ENCODE measurements at places on chromosomes 5 and 9.
A peak's percentile ranks its signal among the peaks of the same experiment; 100 is the strongest.

GRCh38 chr5:108813673-108814072 lies 66.0 kb downstream of the FER start:
- no peak overlapping the region for H3K4me3 ChIP-seq
- peaks cover 11% of the 10 kb centered on the region for H3K36me3 ChIP-seq
- no peak overlapping the region for H3K27ac ChIP-seq
- DNase-seq = no peak

GRCh38 chr5:131814990-131815389 lies 18.2 kb upstream of the FNIP1 start:
- peaks cover 9% of the 10 kb centered on the region for H3K4me1 ChIP-seq
- no peaks in the 10 kb centered on the region for H3K36me3 ChIP-seq
- no peak overlapping the region for H3K27ac ChIP-seq

GRCh38 chr5:40945111-40945510 lies 35.8 kb downstream of the C7 start:
- no peaks in the 10 kb centered on the region for H3K4me1 ChIP-seq
- H3K36me3 ChIP-seq = no peaks in the 10 kb centered on the region
- H3K4me3 ChIP-seq = no peak overlapping the region
- no peaks in the 10 kb centered on the region for H3K27me3 ChIP-seq

DNA sequence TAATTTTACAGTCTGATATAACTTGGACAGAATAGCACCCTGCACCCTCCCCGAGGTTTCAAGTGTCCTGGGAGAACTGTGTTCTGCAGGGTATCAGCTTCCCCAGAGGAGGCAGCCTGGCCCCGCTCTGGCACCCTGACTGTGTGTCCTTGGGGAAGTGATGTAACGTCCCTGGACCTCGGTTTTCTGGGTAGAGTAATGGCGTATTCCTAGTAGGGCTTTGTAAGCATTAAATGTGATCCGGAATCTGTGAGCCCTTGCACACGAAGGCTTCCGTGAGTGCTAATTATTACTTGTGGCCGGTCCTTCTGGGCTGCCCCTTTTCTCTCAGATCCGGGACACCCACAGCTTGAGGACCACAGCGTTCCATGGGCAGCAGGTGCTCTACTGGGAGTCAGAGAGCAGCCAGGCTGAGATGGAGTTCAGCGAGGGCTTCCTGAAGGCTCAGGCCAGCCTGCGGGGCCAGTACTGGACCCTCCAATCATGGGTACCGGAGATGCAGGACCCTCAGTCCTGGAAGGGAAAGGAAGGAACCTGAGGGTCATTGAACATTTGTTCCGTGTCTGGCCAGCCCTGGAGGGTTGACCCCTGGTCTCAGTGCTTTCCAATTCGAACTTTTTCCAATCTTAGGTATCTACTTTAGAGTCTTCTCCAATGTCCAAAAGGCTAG lies 1.0 kb upstream of the CACFD1 start:
- no peak for DNase-seq
- no peaks in the 10 kb centered on the region for H3K27me3 ChIP-seq
- no peaks in the 10 kb centered on the region for H3K36me3 ChIP-seq

DNA sequence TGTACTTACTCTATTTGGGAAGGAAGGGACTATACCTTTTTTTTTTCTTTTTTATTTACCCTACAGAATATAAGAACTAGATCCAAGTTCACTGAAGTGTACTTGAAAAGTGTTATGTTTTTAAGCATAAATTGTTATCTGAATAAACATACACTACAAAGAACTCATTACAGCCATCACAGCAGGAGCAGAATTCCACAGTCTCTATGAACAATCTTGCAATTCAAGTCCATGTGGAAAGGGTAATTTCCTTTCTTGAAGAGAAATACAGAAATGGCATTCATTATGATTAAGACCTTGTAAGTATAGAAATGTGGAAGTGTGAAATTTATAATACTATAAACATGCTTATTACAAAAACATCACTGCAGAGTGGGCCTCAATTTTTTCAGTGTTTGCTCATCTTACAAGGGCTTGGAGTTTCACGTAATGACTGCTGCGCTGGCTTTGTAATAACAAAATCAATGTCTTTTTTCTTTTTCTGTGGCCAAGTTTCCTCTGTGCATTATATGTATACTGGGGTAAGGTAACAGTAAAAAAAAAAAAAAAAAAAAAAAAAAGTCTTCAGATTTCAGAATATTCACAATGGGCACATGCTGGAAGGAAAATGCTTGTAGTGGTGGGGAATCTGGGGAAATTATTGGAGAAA lies 77.0 kb upstream of the GNA14 start:
- H3K4me1 ChIP-seq = no peaks in the 10 kb centered on the region
- H3K27me3 ChIP-seq = no peaks in the 10 kb centered on the region
- no peak for DNase-seq
- no peaks in the 10 kb centered on the region for H3K36me3 ChIP-seq

GRCh38 chr5:13179407-13180087 lies 764.9 kb downstream of the DNAH5 start:
- H3K27me3 ChIP-seq = no peaks in the 10 kb centered on the region
- no peaks in the 10 kb centered on the region for H3K36me3 ChIP-seq
- H3K4me3 ChIP-seq = no peak overlapping the region
- no peak overlapping the region for H3K27ac ChIP-seq
- no peaks in the 10 kb centered on the region for H3K4me1 ChIP-seq
- no peak for DNase-seq

GRCh38 chr5:107875833-107876232 lies 205.1 kb upstream of the EFNA5 start:
- no peak for DNase-seq
- peaks cover 16% of the 10 kb centered on the region for H3K36me3 ChIP-seq
- H3K4me1 ChIP-seq = peaks cover 2% of the 10 kb centered on the region
- H3K4me3 ChIP-seq = no peak overlapping the region
- no peak overlapping the region for H3K27ac ChIP-seq

DNA sequence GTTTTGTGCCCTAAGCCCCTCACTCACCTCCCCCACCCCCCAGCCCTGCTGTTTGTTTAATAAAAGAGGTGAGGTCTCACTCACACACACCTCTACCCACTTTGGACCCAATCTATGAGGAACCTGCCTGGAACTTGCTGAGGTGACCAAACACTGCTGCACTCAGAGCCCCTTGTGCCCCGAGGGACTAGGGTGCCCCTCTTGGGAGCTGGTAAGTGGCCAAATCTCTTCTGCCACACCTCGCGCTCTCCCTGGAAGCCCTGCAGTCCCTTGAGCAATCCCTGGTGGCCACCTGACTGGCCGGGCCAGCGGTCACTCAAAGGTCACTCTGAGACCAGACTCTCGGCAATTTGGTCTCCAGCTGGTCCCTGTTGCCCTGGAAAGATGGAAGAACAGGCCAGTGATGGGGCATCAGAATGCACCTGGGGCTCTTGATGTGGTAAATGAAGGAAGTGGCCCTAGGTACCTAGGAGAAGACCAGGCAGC lies 157.2 kb downstream of the MED10 start:
- no peak overlapping the region for H3K4me3 ChIP-seq
- DNase-seq = no peak
- H3K27ac ChIP-seq = no peak overlapping the region
- H3K36me3 ChIP-seq = peaks cover 2% of the 10 kb centered on the region
- H3K4me1 ChIP-seq = no peaks in the 10 kb centered on the region

DNA sequence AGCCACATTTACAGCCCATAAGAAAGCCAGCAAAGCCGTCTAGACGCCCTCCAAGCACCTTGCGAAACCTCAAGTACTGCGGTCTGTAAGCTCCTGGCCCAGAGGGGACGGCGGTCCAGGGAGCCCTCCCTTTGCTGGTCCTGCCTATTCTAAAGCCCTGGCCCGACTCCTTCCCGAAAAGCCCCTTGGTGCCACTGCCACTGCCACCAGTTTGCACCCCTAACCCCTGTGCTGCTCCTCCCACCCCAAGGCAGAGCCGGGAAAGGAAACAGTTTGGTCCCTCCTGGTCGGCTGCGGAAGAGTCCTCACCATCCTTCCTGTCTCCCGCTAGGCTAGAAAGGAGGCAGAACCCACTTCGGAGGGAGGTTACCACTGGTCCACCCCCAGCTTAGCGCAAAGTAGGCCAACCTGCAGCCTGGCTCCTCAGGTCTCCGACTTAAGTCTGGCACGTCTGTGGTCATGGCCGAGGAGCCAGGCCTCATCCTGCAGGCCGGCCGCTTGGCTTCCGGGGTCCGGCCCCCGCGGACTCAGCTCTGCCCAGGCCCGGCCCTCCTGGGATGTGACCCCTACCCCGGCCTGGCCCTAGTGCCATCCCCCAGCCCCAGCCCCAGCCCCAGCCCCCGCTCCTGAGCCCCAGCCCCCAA lies 916 bp downstream of the TOR1A start:
- no peaks in the 10 kb centered on the region for H3K27me3 ChIP-seq
- DNase-seq = no peak
- H3K36me3 ChIP-seq = peaks cover 6% of the 10 kb centered on the region
- H3K4me3 ChIP-seq = peak overlapping the region; percentile 90
- peaks cover 13% of the 10 kb centered on the region for H3K4me1 ChIP-seq

DNA sequence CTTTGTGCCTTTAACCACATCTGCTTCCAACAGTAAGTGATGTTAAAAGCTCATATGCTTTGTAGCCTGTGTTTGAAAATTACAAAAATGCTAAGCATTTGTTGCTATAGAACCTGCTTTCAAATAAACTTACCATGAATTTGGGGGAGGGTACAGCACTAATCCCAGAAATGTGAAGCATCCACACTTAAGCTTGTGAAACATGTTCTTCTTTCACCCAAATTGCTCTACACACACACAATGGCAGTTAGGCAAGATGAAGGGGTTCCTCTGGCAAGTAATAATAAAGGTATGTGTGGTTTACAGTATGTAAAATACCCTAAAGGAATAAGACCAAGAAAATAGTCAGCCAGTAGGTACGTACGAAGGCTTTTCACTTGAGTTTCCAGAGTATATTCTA lies 165.6 kb downstream of the SMARCA2 start:
- H3K27me3 ChIP-seq = no peaks in the 10 kb centered on the region
- no peaks in the 10 kb centered on the region for H3K4me1 ChIP-seq
- H3K27ac ChIP-seq = no peak overlapping the region
- DNase-seq = no peak
- peaks cover 16% of the 10 kb centered on the region for H3K36me3 ChIP-seq

- DNase-seq = no peak
- no peaks in the 10 kb centered on the region for H3K36me3 ChIP-seq
- no peak overlapping the region for H3K27ac ChIP-seq
- H3K27me3 ChIP-seq = peaks cover 2% of the 10 kb centered on the region
These were observed 62.9 kb downstream of the NREP start for GRCh38 chr5:111694133-111694532.

- no peaks in the 10 kb centered on the region for H3K4me1 ChIP-seq
- DNase-seq = no peak
- no peak overlapping the region for H3K27ac ChIP-seq
- H3K27me3 ChIP-seq = peaks cover 8% of the 10 kb centered on the region
- H3K4me3 ChIP-seq = no peak overlapping the region
These were observed 45.8 kb upstream of the ENTREP1 start for GRCh38 chr9:69279084-69279731.

GRCh38 chr9:134676886-134677285 lies 35.3 kb downstream of the COL5A1 start:
- no peak overlapping the region for H3K4me3 ChIP-seq
- no peaks in the 10 kb centered on the region for H3K36me3 ChIP-seq
- no peak overlapping the region for H3K27ac ChIP-seq
- H3K4me1 ChIP-seq = no peaks in the 10 kb centered on the region
- DNase-seq = no peak
- H3K27me3 ChIP-seq = peaks cover 2% of the 10 kb centered on the region

DNA sequence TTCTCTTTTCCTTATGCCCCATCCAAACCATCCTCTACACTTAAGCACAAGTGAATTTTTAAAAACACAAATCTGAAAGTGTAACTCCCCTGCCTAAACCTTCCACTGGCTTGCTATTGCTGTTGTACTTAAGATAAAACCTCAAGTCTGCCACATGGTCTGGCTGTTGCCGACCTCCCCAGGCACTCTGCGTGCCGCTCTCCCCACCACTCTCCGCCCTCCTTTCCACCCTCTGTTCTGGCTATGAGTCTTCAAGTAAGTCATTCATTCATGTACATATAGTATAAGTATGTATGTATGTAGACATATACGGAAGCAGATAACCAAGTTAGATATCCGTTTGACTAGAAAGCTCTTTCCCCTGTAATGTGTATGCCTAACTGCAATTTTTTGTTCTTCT lies 94.7 kb upstream of the ANKRD55 start:
- no peaks in the 10 kb centered on the region for H3K27me3 ChIP-seq
- peak overlapping the region; percentile 43 for H3K4me3 ChIP-seq
- H3K27ac ChIP-seq = peak overlapping the region; percentile 93
- no peak for DNase-seq

DNA sequence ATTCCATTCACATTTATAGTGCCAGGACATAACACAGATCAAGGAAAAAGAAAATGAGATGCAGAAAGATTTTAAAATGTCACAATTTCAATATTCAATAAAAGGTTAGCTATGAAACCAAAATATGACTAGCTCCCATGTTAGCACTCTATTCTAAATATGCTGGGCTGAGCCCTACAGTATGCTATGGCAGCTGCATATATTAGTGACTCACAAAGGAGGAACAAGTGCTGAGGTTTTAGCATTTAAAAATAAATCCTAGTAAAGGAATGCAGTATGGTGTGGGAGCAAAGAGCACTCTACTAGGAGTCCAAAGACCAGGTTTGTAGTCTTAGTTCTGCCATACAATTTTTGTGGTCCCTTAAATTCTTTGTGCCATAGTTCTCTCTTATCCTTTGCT lies 118.4 kb downstream of the OXCT1 start:
- no peak overlapping the region for H3K27ac ChIP-seq
- H3K4me1 ChIP-seq = no peaks in the 10 kb centered on the region
- H3K27me3 ChIP-seq = no peaks in the 10 kb centered on the region
- no peak overlapping the region for H3K4me3 ChIP-seq

DNA sequence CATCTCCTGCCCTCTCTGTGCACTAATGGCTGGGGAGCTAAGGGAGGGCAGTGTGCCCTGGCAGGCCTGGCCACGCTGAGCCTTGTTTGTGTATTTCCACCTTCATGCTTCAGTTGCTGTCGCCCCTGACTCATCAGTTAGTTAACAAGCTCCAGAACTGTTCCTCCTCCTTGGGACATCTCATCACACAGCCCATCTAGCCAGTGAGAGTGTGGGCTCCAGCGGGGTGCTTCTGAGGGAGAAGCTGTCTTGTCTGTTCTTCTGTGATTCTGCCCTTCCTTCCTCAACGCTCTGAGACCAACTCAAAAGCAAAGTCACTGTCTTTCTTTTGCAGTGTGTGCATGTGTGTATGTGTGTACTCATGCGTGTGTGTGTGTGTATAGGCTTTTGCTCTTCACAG lies 58.3 kb upstream of the CPEB4 start:
- DNase-seq = no peak
- no peaks in the 10 kb centered on the region for H3K36me3 ChIP-seq
- no peaks in the 10 kb centered on the region for H3K27me3 ChIP-seq
- H3K4me1 ChIP-seq = peaks cover 43% of the 10 kb centered on the region

DNA sequence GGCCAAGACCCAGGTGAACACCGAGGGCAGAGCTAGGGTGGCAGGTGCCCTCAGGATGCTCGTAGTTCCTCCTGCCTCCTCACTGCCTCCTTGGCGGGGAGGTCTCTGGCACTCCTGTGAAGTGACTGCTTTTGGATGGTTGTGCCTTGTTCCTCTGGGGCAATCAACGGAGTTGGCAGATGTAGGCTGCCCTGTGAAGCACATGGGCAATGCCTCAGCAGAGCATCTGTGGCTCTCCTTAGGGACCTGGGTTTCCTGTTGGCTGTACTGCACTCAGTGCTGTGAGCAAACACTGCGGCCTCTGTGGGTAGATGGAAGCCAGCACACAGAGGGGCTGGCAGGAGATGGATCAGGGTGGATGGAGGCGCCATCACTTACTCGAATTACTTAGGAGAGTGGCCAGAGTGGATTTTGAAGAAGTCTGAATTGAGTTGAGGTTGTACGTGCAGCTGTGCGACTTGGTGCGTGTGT lies 71.4 kb upstream of the COL5A1 start:
- H3K36me3 ChIP-seq = no peaks in the 10 kb centered on the region
- H3K27me3 ChIP-seq = peaks cover 7% of the 10 kb centered on the region
- no peak for DNase-seq
- H3K4me1 ChIP-seq = peaks cover 8% of the 10 kb centered on the region
- peak overlapping the region; percentile 70 for H3K27ac ChIP-seq
